ENCODE measurements at places on chromosomes 2 and 18.

DNA sequence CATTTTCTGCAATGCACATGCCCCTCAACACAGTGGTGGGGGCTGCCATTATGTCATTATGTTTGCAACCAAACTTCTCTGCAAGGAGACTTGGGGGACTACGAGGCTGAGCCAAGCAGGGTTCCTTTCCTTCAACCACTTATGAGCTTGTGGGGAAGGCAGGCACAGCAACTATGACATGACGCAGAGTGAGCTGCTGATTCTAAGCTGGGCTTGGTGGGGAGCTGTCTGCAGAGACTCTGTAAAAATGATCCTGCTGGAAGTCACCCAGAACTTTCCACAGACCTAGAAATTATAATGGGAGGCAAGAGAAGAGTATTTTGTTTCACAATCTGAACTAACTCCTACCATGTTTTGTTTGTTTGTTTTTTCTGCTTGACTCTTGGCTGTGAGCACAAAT, 55.6 kb downstream of the INPP5D start:
- no peak for DNase-seq

DNA sequence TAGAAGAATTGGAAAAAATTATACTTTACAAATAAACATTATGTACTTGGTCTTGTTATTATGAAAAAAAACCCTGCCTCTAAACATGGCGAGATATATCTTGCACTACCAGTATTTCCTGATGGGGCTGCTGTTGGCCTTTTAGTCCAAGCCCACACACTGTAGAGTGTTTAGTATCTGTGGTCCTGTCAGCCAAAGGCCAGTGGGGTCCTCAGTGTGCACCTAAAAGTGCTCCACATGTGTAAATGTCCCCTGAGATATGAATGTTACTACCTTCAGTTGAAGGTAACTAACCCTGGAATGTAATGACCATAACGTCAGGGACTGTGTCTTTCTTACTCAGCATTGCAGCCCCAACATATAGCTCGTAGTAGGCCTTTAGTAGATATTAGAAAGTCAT, 71.1 kb upstream of the HK2 start:
- no peak for DNase-seq

DNA sequence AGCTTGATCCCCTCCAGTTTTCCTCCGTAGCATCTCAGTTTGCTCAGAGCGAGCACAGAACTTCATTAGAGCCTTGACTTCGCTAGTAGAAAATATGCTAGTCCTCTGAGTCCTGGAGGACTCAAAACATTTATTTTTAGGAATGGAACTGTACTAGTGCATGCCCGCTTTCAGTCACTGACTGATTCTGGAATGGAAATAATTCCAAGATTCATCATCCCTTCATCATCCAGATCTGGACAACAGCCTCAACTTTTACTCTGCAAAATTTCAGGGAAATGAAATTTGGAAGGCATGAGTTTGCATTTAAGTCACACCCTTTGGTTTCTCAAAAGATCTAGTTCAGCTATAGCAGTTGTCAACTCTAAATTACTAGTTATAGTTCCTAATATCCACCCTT, 304.6 kb downstream of the XIRP2 start:
- DNase-seq = no peak

GRCh38 chr2:217436386-217436785, 566.4 kb downstream of the TNS1 start:
- no peak for DNase-seq

DNA sequence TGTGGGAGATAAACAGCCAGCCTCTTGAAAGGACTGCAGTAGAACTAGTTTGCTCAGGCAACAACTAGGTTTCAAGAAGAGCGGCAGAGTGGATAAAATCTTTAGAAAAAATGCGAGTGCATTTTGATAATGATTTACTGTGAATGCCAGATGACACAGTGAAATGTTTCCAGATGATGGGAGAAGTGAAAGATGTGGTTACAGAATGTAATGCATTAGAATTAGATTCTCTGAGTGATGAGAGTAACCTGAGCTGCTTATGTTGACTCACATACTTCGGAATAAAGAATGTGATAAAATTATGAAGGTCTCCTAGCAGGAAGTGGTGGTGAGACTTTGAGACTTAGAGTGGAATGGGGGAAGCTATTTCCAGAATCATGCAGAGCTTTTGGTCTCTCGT, 184.3 kb downstream of the GULP1 start:
- DNase-seq = no peak

GRCh38 chr18:39862341-39862740, 2092.7 kb upstream of the PIK3C3 start:
- no peak for DNase-seq

- DNase-seq = no peak
Observed at GRCh38 chr2:218345491-218346236, 11.0 kb upstream of the CATIP start.

DNA sequence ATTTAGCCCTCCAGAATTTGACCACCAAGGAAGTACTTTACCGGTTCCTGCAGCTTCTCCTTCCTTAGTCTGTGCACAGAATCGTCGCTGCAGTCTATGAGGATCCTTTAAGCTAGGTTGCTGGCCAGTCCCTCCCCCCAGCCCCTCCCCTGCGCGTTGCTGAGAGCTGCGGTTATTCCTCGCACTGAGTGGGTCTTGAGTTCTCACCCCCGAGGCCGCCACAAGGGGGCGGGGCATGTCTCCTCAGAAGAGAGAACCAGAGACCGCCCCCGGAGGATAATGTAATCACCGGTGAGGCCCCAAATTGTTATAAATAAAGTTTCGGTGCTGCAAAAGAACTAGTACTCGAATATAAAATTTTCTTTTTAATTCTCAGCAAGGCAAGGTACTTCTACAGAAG, 1184.9 kb upstream of the CDH2 start:
- no peak for DNase-seq

DNA sequence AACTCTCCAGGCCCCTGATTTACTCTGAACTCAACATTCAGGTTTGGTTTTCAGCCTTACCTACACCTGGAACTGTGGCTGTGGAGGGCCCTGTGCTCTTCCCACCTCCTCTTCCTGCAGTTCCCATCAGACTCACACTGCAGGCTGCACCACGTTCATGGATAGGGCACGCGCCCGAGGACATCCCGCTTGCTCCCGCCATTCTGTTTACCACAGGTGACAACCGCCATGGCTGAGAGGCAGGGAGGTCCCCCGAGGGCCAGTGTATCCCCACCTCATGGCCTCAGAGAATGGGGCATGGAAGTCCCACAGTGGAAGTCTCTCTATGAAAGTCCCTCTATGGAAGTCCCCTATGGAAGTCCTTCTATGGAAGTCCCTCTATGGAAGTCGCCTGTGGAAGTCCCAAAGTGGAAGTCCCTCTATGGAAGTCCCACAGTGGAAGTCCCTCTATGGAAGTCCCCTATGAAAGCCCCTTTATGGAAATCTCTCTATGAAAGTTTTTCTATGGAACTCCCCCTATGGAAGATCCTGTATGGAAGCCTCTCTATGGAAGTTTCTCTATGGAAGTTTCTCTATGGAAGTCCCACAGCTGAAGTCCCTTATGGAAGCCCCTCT, 358.4 kb upstream of the SALL3 start:
- no peak for DNase-seq

- DNase-seq = no peak
Observed at GRCh38 chr2:85257359-85257969, 70.3 kb downstream of the TGOLN2 start.

- DNase-seq = no peak
Observed at GRCh38 chr2:126880817-126881216, 17.9 kb upstream of the TEX51 start.

DNA sequence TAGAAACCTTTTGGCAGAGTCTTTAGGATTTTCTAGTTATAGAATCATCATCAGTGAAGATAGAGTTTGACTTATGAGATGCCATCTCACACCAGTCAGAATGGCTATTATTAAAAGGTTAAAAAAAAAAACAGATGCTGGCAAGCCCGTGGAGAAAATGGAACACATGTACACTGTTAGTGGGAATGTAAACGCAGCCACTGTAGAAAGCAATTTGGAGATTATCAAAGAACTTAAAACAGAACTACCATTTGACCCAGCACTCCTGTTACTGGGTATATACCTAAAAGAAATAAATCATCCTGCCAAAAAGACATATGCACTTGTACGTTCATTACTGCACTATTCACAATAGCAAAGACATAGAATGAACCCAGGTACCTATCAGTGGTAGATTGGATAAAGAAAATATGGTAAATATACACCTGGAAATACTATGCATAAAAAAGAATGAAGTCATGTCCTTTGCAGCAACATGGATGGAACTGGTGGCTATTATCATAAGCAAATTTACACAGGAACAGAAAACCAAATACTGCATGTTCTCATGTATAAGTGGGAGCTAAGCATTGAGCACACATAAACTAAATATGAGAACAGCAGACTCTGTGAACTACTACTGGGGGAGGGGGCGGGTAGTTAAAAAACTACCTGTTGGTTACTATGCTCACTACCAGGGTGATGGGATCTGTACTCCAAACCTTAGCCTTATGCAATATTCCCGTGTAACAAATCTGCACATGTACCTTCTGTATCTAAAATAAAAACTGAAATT, 279.0 kb downstream of the KIAA1328 start:
- DNase-seq = no peak

- DNase-seq = no peak
Observed at GRCh38 chr2:27573452-27573851, 9.4 kb upstream of the ZNF512 start.

- DNase-seq = no peak
Observed at GRCh38 chr18:74665346-74665745, 67.7 kb downstream of the ZNF407 start.

- DNase-seq = no peak
Observed at GRCh38 chr2:168687314-168687713, 115.1 kb upstream of the NOSTRIN start.

- no peak for DNase-seq
Observed at GRCh38 chr2:199461711-199462346, 4.1 kb upstream of the SATB2 start.

DNA sequence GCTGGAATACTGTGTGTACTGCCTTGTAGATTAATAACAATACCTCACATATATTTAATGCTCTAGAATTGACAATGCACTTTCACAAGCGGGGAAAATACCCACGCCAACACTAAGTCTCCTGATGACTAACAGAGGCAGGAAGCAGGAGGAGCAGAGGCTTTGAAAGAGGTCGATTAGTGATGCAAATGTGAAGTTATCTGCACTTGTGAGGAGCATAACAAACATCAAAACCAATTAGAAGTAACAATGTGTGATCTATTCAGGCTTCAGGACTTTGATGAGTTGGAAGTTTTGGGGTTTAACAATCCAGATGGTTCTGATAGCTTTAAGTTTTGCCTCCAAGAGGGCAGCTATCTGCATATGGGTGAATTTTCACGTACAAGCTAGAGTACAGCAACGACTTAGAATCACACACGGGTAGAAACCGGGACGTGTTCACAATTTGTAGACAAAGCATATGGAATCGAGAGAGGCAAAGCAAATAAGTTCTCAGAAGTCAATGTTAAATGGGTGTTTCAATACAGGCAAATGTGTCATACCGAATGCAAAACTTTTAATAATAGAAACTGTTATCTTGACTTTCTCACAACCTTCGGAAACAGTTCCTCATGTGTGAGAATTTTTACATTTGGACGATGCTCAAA, 114.5 kb downstream of the METTL8 start:
- no peak for DNase-seq

DNA sequence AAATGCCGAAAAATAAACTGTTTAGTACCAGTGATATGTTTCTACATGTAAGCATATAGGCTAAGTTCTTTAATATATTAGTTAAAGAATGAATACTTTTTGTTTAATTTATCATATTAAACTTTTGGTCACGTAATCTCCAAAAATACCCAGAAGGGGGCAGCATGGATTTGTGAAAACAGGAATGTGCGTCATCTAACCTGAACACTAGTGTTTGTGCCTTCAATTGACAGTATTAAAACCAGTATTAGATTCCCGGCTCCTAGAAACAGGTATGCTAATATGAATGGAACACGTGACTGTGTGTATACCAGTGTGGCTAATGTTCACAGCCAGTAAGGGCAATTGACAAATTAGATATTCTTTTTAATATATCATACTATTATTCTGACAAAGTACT, 51.8 kb downstream of the WDR7 start:
- DNase-seq = no peak

DNA sequence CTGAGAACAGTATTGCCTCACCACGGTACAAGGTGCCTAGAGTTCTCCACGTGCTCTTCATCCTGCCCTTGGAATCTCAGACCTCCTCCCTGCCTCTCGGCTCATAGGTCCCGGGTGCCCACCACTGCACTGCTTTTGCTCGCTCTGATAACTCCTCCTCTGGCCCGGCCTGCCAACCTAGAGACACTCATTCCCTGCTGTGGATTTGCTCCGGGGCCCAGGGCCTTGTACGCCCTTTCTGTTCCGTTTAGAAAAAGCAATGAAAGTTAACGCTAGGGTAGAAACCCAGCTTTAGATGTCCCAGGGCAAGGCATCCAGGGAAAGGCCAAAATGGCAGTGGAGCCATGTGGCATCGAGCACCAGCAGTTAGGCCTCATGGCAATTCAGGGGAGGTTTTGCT, 253.9 kb downstream of the VAPA start:
- no peak for DNase-seq

GRCh38 chr2:212991120-212991519, 160.3 kb downstream of the IKZF2 start:
- DNase-seq = no peak

DNA sequence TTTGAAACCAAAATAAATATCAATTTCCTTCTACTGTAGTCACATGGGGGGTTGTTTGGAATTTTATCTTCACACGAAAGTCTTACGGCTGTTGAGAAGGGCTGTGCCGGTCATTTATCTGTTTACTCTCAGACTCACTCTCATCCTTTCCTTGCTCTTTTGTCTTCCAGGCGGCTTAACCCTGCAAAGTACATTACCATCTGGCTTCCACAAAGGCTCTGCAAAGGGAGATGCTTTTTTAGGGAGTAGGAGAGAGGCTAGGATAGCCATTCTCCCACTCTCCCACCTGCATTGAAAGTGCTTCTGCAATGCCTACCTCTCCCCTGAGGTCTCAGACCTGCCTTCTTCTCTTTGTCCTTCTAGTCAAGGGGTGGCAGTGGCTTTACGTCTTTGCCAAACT, 247.6 kb downstream of the MEIS1 start:
- no peak for DNase-seq

GRCh38 chr2:160910681-160911080, 249.5 kb upstream of the TANK start:
- DNase-seq = no peak

- DNase-seq = no peak
Observed at GRCh38 chr2:169189132-169189531, 119.8 kb downstream of the DHRS9 start.

Data from urinary bladder (tissue), 4 donors.